ENCODE measurements at places on chromosomes 7 and 10.

GRCh38 chr10:102405108-102405571, 9.6 kb downstream of the NFKB2 start:
- no peak for DNase-seq

DNA sequence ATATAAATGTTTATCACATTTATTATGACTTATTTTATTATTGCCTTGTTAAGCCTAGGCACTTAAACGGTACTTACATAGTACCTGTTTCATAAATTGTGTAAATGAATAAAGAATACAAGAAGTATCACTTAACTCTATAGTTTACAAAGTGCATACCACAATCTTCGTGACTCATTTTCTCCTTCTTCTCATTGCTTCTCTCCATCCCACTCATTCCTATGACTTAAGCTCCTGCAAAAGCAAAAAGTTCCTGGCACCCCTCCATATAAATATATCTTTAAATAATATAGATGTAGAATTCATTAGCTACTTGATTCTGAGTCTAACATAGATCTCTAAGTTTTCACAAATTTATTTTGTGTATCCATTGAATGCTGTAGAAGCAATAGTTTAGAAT, 1382.0 kb upstream of the CELF2 start:
- no peak for DNase-seq

GRCh38 chr10:80487421-80487785, 33.3 kb downstream of the TSPAN14 start:
- DNase-seq = no peak

GRCh38 chr10:123958241-123958640, 66.6 kb upstream of the CPXM2 start:
- DNase-seq = no peak

- no peak for DNase-seq
Observed at GRCh38 chr7:44309271-44310091, 15.9 kb downstream of the CAMK2B start.

DNA sequence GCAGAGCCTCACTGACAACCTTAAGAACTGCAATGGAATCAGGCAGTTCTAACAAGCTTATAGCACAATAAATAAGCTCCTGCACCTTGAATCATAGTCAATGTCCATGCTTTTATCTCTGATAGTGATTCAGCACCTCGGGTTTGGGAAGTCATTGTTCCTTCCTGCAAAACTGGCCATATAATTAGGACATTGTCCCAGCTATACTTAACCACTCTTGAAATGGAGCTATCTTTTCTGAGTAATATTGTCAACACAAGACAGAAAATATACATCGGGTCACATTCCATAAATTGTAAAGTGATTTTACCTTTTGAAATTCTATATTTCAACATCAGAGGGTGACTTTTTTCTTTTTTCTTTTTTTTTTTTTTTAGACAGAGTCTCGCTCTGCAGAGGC, 682.8 kb downstream of the KCNMA1 start:
- DNase-seq = no peak

GRCh38 chr7:150447966-150448788, 2.3 kb upstream of the GIMAP8 start:
- no peak for DNase-seq

DNA sequence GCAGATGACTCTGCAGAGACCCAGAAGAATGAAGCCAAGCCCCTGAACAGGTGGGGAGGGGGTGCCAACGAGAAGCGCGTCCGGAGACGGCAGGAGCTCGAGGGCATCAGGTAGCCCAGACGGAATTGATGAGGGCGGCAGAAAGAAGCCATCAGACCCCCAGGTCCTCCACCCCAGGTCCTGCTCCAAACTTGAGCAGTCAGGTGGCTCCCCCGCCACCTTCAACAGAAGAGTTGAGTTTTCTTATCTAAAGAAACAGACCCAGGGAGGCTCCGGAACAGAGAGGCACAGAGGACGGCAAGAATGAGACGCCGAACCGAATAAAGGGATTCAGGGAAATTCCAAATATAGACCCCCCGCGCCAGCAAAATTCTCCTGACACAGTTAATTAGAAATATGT, 22.2 kb downstream of the RGS10 start:
- DNase-seq = no peak

- DNase-seq = peak; percentile 36
Observed at GRCh38 chr10:77164616-77165311, 472.8 kb downstream of the KCNMA1 start.

DNA sequence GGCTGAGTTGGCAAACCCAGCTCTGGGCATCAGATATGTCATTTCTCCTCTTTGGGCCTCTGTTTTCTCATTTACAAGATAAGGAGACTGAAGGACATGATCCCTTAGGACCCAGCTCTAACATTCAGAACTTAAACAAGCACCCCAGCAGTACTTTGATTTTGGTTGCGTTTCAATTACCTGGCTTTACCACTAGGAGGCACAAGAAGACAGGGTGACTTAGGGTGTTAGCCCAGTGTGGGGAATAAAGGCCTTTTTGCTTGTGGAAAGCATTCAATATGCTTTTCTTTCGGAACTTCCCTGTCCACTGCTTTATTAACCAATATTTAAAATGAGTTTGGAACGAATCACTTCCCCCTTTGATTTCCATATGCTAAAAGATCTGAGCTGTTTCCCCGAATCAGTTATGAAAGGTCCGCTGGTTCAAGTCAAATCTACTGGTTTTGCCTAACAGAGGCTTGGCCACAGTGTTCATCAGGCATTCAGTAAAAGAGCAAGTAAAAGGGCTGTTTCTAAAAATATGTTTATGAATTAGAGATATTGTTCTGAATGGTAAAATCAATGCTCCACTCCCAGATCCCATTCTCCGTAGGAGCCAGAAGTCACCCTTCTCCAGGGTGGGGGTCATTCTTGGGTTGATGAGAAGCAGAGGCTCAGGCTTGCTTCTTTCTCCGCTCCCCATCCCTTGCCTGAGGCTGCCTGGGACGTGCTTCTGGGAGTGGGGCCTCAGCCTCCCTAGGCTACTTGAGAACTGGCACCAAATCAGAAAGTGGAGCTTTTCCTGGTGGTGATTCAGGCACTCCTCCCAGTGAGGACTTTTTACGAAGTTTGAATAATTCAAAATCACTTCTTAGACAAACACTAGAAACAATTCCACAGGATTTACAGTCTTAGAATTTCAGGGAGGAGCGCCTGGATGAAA, 105.5 kb downstream of the MYOF start:
- DNase-seq = peak; percentile 53

- no peak for DNase-seq
Observed at GRCh38 chr7:154777023-154777422, 225.9 kb downstream of the PAXIP1 start.

- no peak for DNase-seq
Observed at GRCh38 chr7:131726031-131726430, 169.6 kb upstream of the PODXL start.

DNA sequence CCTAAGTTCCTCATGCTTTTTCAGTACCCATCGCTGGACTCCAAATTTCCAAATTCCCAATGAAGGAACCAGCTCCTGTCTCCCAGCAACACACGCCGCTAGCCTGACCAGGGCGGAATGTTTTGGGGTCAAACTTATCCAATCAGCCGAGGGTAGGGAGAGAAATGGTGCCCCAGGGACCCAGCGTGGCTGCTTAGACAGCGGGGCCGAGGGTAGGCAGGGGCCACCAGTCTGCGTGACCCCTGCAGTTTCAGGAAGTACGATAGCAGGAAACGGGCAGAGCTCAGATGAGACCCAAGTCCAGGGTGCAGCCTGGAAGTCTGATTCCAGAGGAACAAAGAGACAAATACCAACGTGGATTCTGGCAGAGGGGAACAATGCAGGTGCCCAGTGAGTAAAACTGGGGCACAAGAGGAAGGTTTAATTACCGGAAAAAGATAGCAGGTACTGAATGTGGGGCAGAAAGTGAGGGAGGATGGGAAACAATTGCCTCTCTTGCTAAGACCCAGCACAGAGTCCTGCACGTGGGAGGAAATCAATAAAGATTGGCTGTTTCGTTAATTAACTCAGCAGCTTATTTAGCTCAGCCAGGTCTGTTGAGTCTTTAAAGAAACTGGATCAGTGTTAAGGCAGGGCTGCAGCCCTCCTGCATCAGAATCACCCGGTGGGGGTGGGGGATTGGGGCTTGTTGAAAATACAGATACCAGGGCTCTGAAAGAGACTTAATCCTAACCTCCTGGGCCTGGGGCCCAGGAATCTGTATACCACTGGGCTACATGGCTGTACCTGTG, 50.4 kb upstream of the NFE2L3 start:
- no peak for DNase-seq
